ENCODE measurements at places on chromosomes 1 and 21.

GRCh38 chr1:24498589-24498988, 4.0 kb upstream of the RCAN3 start:
- no peak for DNase-seq

DNA sequence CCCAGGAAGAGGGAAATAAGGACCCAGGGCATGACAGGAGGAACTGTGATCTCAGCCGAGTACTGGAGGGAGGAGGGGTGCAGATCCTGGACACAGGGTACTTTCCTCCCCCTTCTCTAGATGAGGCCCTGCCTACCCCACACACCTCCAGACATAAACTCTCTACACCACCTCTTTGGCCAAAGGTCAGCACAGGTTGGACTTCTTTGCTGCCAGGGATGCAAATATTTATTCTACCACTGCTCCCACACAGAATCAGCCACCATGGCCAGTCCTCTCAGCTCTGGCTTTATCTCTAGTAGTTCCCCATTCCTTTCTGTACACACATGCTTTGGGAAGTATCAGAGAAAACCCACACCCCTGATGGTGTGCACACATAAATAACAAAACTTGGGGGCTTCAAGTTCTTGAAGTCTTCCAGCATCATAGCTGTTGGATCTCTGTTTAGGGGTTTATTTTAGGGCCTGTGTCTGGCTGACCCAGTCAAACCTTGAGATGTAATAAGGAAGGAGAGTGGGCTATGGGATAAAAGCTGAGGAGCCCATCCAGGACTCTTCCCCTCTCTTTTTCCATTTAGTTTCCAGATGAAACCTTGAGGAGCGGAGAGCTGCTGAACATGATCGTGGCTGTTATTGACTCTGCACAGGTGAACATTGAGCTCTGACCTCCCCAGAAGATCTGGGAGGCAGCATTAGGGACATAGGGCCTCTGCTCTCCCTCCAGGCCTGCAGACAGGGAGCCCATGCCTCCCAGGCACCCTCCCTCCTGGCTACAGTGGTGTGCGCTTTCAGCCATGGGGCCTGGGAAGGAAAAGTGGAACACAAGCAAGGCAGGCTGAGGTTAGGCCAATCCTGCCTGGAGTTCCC, 6.7 kb upstream of the SLC27A3 start:
- DNase-seq, result no peak

GRCh38 chr1:228417483-228418203, 982 bp upstream of the TRIM17 start:
- no peak for DNase-seq

DNA sequence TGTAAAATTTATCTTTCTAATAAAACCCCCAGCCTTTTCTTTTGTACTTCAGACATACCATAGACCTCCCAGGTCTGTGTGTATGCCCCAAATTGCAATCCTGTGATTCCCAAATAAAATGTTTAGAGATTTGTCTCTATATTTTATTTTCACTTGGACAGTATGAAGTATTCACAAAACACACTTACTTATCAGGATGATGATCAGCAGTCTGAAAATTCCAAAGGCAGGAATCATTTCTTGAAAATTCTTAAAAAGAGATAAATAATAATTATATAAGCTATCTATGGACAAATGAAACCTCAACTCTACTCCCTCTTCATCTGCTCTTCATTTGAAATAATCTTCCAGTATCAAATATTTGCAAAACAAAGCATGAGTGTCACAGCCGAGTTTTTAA, 11.6 kb upstream of the GJA9 start:
- DNase-seq, result no peak

DNA sequence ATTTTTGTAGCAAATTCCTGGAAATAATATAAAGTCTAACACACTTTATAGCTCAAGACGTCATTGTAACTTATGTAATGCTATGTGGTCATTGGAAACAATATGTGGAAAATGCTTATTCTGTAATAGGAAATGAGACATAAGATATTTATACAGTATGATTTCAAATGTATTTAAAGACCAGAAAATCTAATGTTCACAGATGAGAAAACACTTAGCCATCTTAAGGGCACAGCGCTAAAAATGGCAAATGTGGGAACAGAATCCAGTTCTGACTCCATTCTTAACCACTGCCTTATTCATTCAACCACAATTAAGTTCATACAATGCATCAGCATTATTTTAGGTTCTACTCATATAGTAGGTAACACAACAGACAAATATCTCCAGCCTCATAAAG, 12.5 kb downstream of the CSDE1 start:
- no peak for DNase-seq

GRCh38 chr21:28380241-28380640, 612.4 kb downstream of the LTN1 start:
- no peak for DNase-seq

DNA sequence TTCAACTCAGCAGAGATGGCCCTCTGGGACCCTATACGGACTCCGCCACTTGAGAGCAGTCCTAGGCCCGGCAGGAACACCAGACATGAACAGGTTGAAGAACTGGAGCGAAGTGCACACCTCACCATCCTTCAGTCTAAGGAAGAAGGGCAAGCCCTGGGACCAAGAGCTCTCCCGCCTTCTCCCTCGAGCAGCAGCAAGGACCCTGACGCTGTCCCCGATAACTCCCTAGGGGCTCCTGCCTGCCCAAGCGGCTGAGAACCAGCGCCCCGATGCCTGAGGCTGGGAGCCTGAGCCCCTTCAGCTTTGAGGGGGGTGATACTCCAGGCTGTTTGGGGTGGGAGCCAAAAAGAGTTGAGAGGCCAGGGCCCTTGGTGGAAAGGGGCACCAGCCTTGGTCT, 10.2 kb downstream of the TMEM81 start:
- DNase-seq, result no peak

GRCh38 chr1:8431019-8431418, 113.1 kb downstream of the SLC45A1 start:
- DNase-seq, result no peak

DNA sequence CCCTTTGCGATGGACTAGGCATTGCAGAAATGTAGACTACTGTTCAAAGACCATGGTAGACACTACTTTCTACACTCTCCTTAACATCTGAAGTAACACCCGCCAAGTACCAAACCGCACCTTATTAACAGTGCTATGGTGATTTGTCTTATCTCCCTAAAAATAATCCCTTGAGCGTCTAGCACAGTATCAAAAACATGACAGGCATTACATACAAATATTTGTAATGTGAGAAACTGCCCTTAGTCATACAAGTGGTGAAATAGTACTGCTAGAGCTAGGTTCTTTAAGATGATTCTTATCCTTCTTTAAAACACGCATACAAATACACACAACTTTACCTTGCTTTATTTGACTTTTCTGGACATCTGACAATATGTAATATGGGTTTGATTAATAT, 27.2 kb downstream of the PUM1 start:
- no peak for DNase-seq

DNA sequence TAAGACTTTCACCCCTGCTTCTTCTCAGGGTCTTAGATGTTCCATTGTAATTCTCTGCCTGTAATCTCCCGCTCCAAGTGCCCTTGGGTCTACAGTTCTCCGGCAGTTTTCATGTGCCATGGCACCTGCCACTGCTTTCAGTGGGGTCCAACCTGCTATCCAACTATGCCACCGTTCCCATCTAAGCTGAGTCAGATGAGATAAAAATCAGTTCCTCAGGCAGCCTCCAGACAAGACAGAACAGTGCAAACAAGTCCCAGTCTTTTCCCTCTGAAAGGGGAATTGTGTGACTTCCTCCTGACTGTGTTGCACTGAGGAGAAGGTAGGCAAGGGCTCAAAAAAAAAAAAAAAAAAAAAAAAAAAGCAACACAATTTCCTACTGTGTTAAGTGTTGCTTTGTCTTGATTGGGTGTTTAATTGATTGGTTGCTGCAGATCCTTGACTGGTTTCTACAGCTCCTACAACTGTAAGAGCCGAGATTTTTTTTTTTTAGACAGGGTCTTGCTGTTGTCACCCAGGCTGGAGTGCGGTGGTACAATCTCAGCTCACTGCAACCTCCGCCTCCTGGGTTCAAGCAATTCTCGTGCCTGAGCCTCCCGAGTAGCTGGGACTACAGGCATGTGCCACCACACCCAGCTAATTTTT, 50.7 kb downstream of the EBNA1BP2 start:
- DNase-seq, result no peak

GRCh38 chr1:77193951-77194350, 25.3 kb downstream of the PIGK start:
- no peak for DNase-seq

- DNase-seq, result peak; percentile 39
Measured at GRCh38 chr1:32240140-32240951, 6.7 kb upstream of the FAM167B start.

DNA sequence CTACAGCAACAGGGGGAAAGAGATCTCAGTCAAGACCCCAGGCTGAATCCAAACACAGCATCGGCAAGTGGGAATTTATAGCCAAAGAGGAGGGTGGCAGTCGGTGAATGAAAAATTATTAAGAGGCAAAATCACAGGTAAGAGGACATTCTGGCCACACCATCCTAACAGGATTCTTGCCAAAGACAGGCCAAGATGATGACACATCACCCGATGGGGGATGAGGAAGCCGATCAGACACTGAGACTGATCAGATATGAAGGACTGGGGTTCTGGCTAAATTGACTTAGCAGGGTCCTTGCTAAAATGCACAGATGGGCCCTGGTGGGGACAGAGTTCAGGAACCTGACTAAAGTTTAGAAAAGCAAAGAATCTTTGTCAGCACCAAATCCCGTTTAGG, 402.2 kb downstream of the SMYD3 start:
- DNase-seq, result no peak
